Occipital lobe (tissue), 3 donors: ENCODE measurements at places on chromosomes 11 and 22. TPM values are rescaled to one million over a fixed set of nuclear protein-coding genes. Genes with fewer than 3 reads are reported as not detected.

PGR gene
- 0.16 TPM for total RNA-seq

CSF2RB gene
- 0.62 TPM for total RNA-seq

SYCE3 gene
- not detected for total RNA-seq

OLFML1 gene
- 1.1 TPM for total RNA-seq

KIRREL3 gene
- total RNA-seq, result 29.3 TPM

FOLR3 gene
- not detected for total RNA-seq

MS4A3 gene
- total RNA-seq, result 0.16 TPM

CDON gene
- total RNA-seq, result 39.8 TPM

BEST1 gene
- total RNA-seq, result 1.2 TPM

XKR3 gene
- total RNA-seq, result not detected

SEPTIN3 gene
- 130 TPM for total RNA-seq

UPK3A gene
- total RNA-seq, result not detected

CDC42EP1 gene
- 0.94 TPM for total RNA-seq

GNAZ gene
- total RNA-seq, result 192 TPM

APOBEC3B gene
- total RNA-seq, result not detected

HPS5 gene
- total RNA-seq, result 126 TPM

KCTD21 gene
- total RNA-seq, result 6.4 TPM

LGR4 gene
- 19.0 TPM for total RNA-seq

CSNK2A3 gene
- 5.5 TPM for total RNA-seq

OR51E2 gene
- total RNA-seq, result not detected

MPEG1 gene
- 2.8 TPM for total RNA-seq

LAYN gene
- 4.4 TPM for total RNA-seq

KRTAP5-7 gene
- total RNA-seq, result not detected

YPEL4 gene
- 3.6 TPM for total RNA-seq

OR2D2 gene
- total RNA-seq, result 0.31 TPM

GGTLC2 gene
- total RNA-seq, result not detected

AP5B1 gene
- total RNA-seq, result 4.7 TPM

SYNGR1 gene
- 63.9 TPM for total RNA-seq

ZFP91 gene
- 56.0 TPM for total RNA-seq

TSPAN32 gene
- not detected for total RNA-seq

WBP2NL gene
- 4.5 TPM for total RNA-seq

MAPK8IP1 gene
- 74.7 TPM for total RNA-seq

C11orf97 gene
- not detected for total RNA-seq

TXN2 gene
- total RNA-seq, result 14.3 TPM

APOBEC3H gene
- total RNA-seq, result not detected

PHOX2A gene
- total RNA-seq, result not detected

SF1 gene
- 80.0 TPM for total RNA-seq

PIK3IP1 gene
- 23.2 TPM for total RNA-seq

FBXO3 gene
- 93.9 TPM for total RNA-seq

MMP7 gene
- 0.47 TPM for total RNA-seq

GGT5 gene
- 0.94 TPM for total RNA-seq

MYO18B gene
- total RNA-seq, result 0.31 TPM

TRIM29 gene
- 0.47 TPM for total RNA-seq
